ENCODE measurements at places on chromosomes 11 and 22.
A peak's percentile ranks its signal among the peaks of the same experiment; 100 is the strongest.

GRCh38 chr11:6397636-6398035 is 7.4 kb downstream of the SMPD1 start:
- no peak for DNase-seq

DNA sequence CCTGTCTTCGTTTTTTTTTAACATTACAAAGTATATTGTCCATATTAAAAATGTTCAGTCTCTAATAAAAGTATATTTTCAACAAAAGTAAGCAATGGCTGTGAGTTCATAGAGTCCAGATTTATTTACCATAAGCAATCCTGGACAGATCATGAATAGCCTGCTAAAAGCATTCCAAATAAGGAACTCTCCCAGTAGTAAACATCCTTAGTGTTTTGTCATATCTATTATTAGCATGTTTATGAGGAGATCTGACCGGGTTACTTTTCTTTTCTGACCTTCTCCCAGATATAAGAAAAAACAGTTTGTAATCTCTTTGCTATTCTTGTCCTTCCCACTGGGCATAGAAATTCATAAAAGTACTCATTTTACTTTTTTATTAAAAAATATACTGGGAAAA is 403.9 kb upstream of the ANO3 start:
- DNase-seq = no peak

DNA sequence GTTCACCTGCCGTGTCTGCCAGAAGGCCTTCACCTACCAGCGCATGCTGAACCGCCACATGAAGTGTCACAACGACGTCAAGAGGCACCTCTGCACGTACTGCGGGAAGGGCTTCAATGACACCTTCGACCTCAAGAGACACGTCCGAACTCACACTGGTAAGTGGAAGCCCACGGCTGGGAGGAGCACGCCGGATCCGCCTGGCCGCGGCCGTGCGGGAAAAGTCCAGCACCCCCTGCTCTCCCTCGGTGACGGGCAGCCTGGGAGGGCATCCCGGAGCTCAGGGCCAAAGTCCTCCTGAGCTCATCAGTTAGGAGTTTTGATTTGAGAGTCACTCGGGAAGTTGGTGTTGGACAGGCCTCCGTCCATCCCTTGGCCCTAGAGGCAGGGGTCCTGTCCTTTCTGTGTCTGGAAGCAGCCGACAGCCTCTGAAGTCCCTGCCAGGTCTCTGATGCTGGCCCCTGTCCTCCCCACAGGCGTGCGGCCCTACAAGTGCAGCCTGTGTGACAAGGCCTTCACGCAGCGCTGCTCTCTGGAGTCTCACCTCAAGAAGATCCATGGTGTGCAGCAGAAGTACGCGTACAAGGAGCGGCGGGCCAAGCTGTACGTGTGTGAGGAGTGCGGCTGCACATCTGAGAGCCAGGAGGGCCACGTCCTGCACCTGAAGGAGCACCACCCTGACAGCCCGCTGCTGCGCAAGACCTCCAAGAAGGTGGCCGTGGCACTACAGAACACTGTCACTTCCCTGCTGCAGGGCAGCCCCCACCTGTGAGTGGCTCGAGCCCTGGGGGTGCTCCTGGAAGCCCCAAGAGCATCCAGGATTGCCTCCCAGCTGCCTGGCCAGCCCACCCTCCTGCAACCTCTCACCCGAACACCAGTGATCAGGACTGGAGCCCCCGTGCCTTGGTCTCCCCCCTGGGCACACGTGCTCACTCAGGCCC is 8.0 kb downstream of the OVOL1 start:
- DNase-seq = no peak

DNA sequence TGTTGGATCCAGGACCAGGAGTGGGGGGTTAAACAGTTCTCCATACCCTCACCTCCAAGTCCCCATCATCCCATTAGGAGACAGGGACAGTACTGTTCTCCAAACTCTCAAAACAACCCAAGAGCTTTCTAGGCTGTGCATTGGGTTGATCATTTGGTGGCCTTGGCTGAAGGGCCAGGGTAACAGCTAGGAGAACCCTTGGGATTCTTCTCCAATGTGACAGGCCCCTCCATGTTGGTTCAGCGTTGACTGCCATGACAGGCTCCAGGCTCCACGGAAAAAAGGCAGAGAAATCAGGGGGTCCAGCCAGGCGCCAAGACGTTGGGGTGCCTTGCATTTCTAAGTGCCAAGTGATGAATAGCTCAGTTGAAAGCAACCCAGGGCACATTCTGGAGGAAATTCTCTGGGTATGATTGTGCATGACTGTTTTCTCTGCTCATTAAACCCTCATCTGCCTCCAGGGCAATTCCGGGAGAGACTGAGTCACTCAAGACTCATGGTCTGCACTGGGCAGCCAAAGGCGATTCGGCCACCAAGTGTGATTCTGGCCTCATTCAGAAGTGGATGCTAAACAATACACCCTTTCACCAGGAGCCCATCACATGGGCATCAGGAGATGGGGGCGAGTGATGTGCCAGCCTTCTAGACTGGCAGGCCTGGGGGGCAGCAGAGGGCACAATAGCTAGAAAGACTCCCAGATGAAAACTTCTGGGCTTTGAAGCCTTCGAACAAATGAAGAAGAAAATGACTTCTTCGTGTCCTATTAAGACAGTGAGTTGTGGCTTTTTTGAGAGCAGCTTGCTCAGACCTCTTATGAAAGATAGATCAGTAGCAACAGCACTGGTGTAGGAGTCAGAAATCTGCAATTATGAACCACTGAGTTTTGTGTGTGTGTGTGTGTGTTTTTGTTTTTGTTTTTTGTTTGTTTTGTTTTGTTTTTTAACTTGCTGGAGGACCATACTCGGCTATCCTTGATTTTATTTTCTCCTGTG is 27.7 kb downstream of the CD44 start:
- DNase-seq = peak; percentile 67

DNA sequence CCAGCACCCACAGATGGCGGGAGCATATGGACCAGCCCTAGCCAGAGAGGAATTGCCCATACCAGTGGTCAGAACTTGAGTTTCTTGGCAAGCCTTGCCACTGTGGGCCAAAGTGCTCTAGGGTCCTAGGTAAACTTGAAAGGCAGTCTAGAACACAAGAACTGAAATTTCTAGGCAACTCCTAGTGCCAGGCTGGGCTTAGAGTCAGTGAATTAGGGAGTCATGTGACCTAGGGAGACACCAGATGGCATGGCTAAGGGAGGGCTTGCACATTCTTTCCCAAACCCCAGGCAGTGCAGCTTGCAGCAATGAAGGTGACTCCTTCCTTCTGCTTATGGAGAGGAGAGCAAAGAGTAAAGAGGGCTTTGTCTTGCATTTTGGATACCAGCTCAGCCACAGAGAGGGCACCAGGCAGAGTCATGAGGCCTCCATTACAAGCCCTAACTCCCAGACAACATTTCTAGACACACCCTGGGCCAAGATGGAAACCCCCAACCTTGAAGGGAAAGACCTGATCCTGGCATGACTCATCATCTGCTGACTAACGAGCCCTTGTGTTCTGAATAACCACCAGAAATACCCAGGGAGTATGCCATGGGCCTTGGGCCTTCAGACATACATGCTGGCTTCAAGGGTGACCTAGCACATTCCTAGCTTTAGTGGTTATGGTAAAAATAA is 19.2 kb upstream of the OR56A3 start:
- no peak for DNase-seq

DNA sequence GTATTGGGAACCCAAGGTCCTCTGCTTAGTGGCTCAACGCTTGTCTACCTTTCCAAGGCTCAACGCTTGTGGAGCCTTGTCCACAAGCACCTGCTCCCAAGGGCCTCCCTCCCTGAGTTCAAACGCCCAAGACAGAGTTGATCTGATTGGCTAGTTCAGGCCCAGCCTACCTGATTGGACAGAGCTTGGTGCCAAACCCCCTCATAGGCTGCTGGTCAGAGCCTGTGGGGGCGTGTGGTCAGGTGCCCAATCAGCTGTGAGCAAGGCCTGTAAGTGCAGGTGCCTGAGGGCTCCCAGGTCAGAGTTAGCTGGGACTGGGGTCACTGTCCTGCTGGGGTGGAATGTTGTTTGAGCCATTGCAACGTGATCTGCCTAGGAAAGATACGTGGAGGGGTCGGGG is 16.9 kb upstream of the TMPRSS6 start:
- DNase-seq = no peak

- DNase-seq = no peak
Observed at GRCh38 chr11:118892964-118893363, 9.3 kb downstream of the CXCR5 start.

GRCh38 chr22:25881210-25881755 is 139.3 kb downstream of the MYO18B start:
- no peak for DNase-seq

- DNase-seq = no peak
Observed at GRCh38 chr22:49422701-49423100, 405.0 kb downstream of the BRD1 start.

DNA sequence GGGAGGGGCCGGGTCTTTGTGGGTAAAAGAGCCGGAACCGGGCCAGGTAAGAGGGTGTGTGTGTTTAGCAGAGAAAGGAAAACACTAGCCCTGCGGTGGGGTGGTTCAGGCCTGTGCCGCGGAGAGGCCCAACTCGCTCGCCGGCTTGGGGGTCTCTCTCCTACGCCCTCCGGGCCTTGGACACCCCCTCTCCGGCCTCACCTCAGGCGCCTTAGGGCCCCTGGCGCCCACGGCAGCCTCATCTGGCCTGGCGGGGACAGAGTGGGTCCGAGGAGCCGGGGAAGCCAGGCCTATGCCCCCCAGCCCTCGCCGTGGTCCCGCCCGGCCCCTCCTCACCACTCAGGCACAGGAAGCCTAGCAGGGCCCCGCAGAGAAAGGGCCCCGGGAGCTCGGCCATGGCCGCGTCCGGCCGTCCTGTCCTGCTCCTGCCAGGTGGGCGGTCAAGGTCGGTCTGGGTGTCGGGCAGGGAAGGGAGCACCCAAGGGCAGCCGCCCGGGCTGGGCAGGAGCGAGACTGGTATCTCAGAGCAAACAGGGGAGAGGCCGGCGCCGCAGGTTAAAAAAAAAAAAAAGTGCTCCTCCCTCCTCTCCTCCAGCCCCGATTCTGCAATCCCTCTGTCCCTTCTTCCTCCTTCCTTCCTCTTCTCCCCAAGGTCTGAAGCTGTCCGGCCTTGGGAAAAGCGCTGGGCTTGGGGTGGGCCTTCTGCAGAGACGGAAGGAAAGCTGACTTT is at the start of gene VSIG2:
TSS of gene VSIG2 (minus strand) at position 515 of the 730 bp plus-strand sequence. CDS start at position 397, 118 bp downstream.
- DNase-seq = no peak

DNA sequence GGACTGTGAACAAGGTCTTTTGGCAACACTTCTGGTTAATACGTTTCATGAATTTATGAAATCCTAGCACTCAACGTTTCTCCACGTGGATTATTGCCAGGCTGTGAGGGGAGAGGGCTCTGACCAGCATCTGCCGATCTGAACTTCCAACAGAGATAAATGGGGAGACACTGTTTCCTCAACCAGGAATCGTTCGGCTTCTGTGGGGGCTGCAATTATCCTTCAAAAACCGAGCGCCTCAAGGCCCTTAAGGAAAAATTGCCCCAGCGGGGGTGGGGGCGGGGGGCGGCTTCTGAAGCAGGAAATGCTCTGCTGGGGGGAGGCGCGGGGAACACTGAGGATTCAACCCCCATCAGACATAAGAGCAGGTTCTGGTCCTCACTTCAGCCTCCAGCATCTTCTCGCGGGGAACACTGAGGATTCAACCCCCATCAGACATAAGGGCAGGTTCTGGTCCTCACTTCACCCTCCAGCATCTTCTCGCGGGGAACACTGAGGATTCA is 155.6 kb downstream of the BRD1 start:
- no peak for DNase-seq

DNA sequence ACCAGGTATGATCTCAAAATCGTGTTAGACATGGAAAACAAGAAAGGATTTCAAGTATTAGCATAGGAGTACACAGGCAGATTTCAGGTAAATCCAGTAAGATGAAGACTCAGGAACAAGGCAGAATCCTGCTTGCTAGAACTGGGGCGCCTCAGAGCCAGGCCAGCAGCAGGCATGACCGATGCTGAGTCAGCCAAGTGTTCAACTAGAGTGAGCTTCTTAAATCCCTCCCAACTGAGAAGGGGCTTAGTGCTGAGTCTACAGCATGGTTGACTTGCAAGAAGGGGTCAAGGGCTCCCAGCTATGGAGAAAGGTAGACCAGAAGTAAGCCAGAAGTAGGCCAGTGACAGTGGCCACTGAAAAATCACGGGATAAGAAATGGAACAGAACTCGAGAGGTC is 12.4 kb downstream of the GRAP2 start:
- DNase-seq = no peak

DNA sequence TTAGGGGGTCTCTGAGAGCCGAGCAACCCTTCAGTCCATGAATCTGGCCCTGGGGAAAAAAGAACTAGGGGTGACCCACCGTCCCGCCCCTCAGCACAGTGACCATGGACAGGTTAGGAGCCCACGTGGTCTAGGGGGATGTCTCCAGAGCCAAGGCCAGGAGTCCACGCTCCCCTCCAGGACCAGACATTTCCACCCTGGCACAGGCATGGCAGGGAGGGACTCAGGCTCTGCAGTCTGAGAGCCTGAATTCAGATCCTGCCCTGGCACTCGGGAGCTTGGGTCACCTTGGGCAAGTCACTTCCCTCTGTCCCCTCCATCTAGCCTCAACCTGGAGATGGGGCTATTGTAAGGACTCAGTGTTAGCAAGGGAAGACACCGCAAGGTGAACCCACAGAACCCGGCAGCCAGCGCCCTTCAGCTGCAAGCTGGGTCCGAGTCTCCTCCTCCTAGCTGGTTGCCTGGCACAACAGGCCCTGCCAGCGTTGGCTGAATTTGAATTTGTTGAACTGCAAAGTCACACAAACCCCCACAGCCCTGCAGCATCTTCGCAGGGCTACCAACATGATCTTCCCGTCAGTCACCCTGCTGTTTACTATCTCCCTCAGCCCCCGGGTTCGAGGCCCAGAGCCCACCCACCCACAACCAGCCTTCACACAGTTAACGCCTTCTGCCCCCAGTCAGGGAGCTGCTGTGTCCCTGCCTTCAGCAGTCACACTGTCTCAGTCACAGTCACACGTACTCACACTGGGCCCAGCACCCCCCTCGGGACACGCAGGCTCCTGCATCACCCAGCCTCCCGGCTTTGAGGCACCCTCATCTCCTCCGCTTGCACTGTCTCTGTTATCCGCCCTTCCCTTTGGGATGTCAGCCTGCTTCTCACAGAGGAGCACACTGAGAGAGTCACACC is 603 bp upstream of the PDGFB start:
- DNase-seq = no peak

DNA sequence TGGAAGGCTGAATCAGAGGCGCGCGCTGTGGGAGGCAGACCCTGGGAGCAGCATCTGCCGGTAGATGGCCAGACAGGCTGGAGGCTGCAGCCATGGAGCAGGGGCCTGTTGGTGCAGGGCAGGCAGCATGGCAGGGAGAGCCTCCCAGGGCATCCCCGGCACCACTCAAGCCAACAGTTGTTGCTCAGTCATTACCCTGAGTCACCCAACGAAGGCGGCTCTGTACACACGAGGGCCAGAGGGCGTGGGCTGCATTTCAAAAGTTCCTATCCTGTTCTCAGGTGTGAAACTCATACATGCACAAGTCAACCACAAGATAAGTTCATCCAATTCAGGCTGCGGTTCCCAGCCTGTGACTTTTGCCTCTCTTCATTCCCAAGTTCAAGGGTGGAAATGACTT is 2.6 kb downstream of the ANO1 start:
- DNase-seq = no peak

DNA sequence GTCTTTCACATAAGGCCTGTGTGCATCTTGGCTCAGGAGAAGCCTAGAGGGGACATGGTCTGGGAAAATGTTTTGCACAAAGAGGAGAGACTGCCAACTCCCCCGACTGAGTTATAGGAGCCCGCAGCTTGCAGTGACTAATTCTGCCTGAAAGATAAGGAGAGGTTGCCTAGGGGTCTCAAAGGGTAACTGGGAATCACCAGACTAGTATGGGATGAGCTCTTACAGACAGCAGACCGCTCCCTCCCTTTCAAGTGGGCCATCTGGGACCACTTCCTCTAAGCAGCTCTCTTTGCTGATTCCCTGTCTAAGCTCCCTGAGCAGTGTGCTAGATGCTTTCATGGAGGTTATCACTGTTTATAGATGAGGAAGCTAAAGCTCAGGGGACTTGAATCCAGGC is 105.1 kb downstream of the TENM4 start:
- no peak for DNase-seq

Data from astrocyte of the cerebellum (primary cell).